ENCODE measurements at places on chromosomes 2 and 18.

- no peak for DNase-seq
These were observed 112.2 kb downstream of the CEP192 start for GRCh38 chr18:13103366-13103765.

GRCh38 chr2:232117413-232117812 lies 155.9 kb downstream of the DIS3L2 start:
- DNase-seq = peak; percentile 23

DNA sequence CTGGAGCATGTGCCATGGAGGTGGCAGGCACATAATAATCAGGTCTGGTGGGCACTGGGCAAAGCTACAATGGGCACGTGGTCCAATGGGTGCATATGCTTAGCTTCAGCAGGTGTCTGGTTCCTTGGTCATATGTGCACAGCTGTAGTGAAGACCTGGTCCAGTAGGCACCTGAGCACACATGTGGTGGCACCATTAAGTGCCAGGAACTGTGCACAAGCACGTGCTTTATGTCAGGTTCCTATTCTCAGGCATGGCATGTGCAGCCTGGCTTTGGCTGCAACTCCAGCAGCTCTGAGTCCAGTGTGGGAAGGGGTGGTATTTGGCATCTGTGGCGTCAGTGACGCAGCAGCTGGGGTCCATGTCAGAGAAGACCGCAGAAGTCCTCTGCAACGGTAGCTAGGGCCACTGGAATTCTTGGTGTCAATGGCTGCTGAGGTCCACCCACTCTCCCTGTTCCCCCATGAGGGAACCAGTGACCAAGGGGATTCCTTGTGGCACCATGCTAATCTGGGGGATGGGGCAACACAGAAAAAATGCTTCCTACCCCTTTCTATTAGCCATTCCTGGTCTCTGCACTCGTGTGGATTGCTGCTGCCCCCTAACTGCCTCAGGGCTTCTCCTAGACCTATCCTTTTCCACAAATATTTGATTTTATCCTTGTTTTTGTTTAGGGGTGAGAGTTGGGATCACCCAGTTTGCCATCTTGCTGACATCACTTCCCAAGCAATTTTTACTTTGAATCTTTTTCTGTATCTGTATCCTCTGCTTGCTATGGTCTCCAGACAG lies 262.9 kb upstream of the MAP2 start:
- no peak for DNase-seq

- DNase-seq = no peak
These were observed 499.5 kb upstream of the CHAC2 start for GRCh38 chr2:53268086-53268485.

DNA sequence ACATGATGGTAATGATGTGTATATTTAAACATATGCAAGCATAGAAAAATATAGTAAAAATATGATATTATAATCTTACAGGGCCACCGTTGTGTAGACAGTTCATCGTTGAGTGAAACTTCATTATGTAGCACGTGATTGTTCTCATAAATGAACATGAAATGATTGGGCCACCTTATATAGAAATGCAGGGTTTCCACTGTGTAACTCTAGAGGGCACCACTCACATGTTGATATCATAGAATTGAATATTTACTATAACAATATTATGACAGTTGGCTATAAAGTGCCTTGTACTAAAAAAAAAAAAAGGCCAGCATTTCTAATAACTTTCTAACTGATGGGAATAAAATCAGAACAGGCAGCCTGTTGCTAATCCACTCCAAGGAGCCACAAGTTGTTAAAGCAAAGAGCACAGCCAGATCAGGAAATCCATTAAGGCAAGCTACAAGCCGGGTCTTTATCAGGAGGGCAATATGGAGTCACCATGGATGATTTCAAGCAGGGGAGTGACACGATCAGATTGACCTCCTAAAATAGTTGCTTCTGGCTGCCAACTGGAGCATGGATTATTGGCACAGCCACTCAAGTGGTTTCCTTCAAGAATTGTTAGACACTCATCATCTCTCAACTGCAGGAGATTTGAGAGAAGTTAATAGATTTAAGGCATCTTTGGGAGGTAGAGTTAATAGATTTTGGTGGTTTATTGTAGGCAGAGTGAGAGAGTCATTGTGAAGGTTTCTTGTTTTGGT lies 16.7 kb downstream of the IL1F10 start:
- DNase-seq = no peak

GRCh38 chr2:10325278-10326145 lies 22.8 kb downstream of the HPCAL1 start:
- no peak for DNase-seq

GRCh38 chr18:76490670-76491472 lies 4.2 kb downstream of the ZNF516 start:
- no peak for DNase-seq

DNA sequence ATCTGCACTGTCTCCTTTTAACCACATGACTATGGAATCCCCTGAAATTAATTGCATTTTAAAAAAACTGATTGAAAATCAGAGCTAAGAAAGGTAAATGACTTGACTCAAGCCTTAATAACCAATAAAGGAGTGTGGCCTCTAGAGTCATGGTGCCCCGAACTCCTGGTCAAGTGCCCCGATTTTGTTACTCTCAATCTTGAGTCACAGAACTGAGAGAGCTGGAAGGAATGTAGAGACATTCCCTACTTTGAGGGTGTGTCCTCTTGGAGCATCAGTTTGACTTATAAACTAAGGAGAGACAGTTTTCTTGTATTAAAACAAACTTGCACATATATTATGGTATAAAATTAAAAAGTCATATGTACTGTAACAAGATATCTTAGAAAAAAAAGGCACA lies 2.4 kb downstream of the WDR43 start:
- no peak for DNase-seq

GRCh38 chr2:105873281-105873680 lies 128.6 kb downstream of the NCK2 start:
- no peak for DNase-seq

DNA sequence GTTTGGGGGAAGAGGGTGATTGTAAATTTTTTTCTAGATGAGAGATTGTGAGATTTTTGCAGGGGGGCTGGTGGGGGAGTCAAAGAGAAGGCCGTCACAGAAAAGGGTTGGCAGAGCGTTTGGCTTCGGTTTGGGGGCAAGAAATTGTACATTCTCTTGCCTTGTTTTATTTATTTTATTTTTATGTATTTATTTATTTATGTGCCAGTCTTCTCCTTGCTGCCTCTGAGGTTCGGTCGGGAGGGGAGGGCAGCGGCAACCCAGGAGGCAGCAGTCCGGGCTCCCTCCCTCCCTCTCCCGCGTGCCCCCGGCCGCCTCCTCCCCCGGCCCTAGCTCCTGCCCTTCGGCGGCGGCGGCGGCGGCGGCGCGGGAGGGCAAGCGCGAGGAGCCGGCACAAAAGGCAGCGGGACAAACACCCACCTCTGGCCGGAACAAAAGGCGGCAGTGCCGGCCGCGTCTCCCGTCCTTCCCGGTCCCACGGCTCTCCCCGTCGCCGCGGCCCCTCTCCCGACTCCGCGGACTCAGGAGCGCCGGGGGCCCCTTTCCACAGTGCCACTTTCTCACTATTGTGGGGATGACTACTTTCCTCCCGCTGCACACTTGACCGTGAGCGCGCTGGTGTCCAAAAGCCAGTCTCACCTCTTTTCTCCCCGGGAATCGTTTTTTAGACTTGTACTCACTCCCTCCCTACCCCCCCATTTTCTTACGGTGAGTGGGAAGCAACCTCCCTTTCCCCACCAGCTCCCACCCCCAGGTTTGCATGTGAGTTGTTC lies 1.2 kb downstream of the BCL11A start:
- DNase-seq = no peak

- DNase-seq = no peak
These were observed 199.1 kb downstream of the PRKCE start for GRCh38 chr2:45850558-45850957.

GRCh38 chr2:206462240-206462854 lies 19.0 kb downstream of the ADAM23 start:
- peak; percentile 80 for DNase-seq

- no peak for DNase-seq
These were observed 226.1 kb upstream of the HNRNPA3 start for GRCh38 chr2:176986487-176986886.

DNA sequence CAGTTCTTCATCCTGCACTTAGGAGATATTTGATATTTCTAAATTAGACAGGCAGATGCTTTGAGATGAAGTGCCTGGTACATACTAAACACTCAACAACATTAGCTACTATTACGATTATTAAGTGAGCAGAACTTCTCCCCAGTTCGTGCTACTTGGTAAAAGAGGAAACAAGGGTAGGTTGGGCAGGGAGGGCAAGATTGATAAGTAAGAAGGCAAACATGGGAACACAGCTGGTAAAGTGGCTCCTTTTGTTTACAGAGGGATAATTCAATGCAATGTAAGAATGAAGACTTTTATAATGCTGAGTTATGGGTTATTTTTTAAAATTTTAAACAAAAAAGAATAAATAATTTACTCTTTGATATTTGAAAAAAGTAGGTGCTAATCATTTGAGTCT lies 15.9 kb upstream of the WIPF1 start:
- DNase-seq = no peak

DNA sequence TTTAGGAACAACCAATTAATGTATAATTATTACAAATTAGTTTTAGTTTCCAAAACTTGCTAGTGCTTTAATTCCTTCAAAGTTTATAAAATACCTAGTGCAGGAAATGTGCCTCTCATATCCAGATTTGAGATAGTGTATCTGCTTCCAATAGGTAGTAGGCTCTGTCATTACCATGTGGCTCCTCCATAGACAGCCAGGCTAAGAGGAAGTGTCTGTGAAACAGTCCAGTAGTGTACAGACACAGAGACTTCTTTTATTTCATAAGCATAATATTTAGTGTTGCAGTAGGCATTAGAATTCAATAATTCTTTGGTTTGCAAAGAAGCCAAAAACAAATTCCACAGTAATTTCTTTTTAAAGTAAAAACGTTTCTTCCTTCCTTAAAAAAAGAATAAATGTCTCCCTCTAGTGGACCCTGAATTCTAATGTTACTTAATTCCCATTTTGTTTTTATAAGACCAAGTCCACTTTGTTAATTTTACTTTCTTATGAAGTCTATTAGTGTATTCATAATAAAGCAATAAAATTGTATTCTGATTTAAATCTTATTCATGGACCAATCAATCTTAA lies 101.2 kb downstream of the NEB start:
- no peak for DNase-seq

DNA sequence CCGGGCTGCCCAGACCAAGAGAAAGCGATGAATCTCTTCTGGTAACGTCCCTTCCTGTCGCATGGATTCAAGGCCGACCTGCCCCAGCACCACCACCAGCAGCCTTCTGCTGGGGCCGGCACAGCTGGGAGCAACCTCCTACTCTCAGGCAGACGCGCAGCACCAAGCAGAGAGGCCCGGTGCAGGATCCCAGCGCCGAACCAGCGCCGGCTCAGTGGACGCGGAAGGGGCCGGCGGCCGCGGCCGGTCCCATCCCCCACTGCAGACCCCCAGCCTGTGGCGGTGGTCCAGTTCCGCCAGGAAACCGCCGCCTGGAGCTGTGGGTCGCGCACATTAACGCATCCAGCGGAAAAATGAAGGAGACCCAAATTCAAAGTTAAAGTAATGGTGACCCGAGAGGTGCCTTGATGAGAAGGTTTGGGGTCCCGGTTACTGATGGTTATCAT lies 525 bp upstream of the MAL start:
- no peak for DNase-seq

DNA sequence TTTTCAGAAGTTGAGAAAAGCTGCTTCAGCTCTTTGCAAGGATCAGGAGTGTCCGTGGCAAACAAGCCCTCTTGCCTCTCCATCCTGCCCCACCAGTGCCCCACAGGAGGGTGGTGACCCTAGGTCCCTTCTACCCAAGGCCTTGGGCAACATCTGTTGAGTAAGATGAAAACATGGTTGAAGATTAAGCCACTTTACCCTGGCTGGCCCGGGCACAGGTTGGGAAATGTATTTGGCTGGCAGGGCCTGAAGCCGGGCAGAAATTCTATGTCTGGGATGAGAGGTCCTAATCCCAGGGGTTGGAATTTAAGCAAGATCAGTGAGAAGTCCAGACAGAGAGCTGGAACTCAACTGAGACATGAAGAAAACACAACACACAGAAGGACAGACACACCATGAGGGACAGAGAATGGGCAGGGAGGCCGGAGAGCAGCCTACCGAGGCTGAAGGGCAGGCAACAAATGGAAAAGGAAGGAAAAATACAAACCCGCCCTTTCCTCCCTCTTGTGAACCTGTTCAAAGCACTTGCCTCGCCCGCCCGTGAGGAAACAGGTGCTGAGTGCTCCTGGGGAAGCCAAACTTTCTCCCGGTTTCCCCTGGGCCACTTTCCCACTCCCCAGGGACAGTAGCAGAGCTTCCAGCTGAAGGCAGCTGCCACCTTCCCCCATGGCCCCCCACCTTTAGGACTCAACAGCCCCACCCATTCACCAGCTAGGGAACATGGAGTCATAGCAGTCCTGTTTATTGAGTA lies 86.1 kb downstream of the TNS1 start:
- DNase-seq = no peak

GRCh38 chr2:224069172-224069571 lies 30.1 kb upstream of the SERPINE2 start:
- DNase-seq = no peak

DNA sequence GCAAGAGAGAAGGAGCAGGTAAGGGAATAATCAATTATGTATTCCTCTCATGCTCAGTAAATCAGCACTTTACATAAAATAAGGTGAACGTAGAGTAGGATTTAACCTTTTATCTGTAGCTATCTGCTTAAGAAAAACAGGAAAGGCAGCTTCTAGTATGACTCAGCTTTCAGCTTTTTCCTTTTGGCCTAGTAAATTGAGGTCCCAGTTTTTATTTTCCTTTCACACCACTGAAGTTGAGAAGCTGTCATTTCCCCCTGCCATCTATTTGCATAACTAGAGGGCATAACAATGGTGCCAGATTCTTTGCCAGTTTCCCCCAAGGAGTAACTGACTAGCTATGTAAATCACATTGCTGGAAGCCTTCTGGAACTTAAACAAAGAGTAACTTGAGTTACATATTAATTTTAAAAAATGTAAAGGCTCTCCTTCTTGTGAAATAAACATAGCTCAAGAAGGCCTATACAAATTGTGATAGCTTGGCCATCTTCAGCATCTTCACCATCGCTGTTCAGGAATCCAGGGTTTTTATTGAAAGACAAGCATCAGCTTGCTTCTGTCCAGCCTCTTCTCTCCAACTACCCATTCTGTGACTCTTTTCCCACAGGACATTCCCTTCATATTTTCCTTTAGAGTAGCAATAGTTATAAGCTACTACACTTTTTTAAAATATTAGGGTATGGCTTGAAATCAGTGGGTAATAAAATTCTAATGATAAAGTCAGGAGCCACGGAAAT lies 97.0 kb downstream of the KYNU start:
- peak; percentile 84 for DNase-seq

Data from iPS DF 19.7 (cell line).